ENCODE measurements at places on chromosomes 5 and 9. TPM values are rescaled to one million over a fixed set of nuclear protein-coding genes. Genes with fewer than 3 reads are reported as not detected.

NR6A1 gene
- under 0.01 TPM for total RNA-seq

- DNase-seq, result no peak
These were observed 651 bp downstream of the TRIM23 start for GRCh38 chr5:65623482-65623881.

MYMK gene
- total RNA-seq, result not detected

DNA sequence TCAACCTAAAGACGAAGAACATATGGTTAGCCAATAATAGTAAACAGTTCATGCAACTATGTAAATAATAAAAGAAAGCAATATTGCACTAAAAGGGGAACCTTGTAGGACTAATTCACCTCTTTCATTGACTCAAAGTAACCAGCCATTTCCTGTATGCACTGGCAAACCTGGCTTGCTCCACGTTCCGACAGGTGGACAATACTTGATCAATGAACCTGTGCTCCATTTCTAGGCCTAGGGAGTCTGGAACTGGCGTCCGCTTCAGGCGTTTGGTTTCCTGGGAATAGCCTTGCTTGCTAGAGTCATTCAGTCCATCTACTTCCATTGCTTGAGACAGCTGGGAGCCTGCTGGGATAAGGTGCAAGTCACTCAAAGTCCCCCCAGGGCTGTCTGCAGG lies 41.6 kb downstream of the PTAR1 start:
- DNase-seq, result no peak

MEIKIN gene
- not detected for total RNA-seq

SAPCD2 gene
- total RNA-seq, result 5.2 TPM

ERP44 gene
- total RNA-seq, result 22.0 TPM

- DNase-seq, result peak; percentile 64
These were observed 23.8 kb downstream of the RETREG1 start for GRCh38 chr5:16593013-16593412.

- DNase-seq, result no peak
These were observed 36.5 kb downstream of the WWC1 start for GRCh38 chr5:168327994-168328393.

- DNase-seq, result no peak
These were observed 43.5 kb downstream of the COL23A1 start for GRCh38 chr5:178546675-178547033.

DNA sequence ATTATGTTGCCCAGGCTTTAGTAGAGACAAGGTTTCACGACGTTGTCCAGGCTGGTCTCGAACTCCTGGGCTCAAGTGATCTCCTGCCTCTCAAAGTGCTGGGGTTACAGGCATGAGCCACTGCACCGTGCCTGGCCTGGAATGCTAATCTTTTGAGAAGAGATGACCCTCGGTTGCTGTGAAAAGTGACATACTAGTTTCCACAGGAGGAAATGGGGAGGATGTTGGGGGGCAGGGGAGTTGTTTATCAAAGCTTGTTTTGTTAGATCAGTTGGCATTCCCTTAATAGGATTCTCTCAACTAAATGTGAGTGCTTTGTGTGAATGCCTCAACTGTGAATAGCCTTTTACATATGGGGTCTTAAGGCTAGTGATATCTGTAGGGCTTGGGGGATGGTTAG lies 16.4 kb upstream of the MATR3 start:
- DNase-seq, result no peak

- no peak for DNase-seq
These were observed 175.7 kb downstream of the EBF1 start for GRCh38 chr5:158923799-158924551.

WNT8A gene
- not detected for total RNA-seq

- DNase-seq, result no peak
These were observed 49.2 kb downstream of the FAM240B start for GRCh38 chr9:38670542-38671371.

DNA sequence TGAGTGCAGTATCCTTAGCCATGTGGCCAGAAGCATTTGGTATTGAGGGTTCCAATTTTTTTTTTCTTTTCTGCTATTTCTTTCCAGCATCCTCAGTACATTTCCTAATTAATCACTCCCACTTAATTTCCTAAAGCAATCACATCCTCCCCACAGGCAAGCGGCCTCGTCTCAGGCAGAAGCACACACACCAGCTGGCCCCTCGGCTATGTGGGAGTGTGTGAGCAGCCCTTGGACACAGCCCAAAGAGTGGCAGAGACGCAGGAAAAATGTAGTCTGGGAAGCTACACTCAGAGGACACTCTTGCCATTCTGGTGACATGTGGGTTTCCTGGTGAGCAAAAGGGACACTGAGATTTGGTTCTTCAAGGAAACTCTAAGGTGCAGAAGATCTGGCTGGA lies 20.7 kb downstream of the SLIT3 start:
- no peak for DNase-seq

ZNF474 gene
- 0.64 TPM for total RNA-seq

PDE6A gene
- not detected for total RNA-seq

C5orf52 gene
- not detected for total RNA-seq

GRCh38 chr9:5510989-5511388 lies 658 bp downstream of the PDCD1LG2 start:
- peak; percentile 38 for DNase-seq

CLTA gene
- 265 TPM for total RNA-seq

GRCh38 chr9:95441081-95441480 lies 75.7 kb downstream of the PTCH1 start:
- DNase-seq, result no peak

GRCh38 chr9:124414612-124415011 lies 630 bp downstream of the PSMB7 start:
- DNase-seq, result no peak

RUFY1 gene
- 42.5 TPM for total RNA-seq

CCNG1 gene
- total RNA-seq, result 228 TPM

SLC6A7 gene
- under 0.01 TPM for total RNA-seq

DNA sequence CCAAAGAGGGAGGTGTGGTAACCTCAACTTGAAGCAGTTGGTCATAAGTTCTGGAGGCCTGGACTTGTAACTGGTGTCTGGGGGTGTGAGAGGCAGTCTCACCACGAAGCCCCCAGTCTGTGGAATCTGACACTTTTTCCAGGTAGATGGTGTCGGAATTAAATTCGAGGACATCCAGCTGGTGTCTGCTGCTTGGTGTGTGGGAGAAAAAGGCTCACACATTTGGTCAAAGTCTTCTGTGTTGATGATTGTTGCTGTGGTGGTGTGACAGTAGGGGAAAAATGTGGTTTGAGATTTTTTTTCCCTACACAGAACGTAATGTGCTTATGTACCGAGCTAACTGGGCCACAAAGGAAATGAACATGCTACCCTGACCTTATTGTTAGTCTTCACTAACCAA lies 251.9 kb downstream of the MAT2B start:
- DNase-seq, result no peak

IL7R gene
- total RNA-seq, result 74.7 TPM

IRX4 gene
- not detected for total RNA-seq

- peak; percentile 53 for DNase-seq
These were observed 7.4 kb upstream of the PPP3R2 start for GRCh38 chr9:101601904-101602765.

Measured in fibroblast of villous mesenchyme (primary cell).